Progenitor cell of endocrine pancreas (in vitro differentiated cells): ENCODE measurements at places on chromosomes 4 and X. TPM values are rescaled to one million over a fixed set of nuclear protein-coding genes. Genes with fewer than 3 reads are reported as not detected.

Gene SLC49A3
- total RNA-seq: 12.9 and 13.1 TPM in 2 replicates

GRCh38 chrX:40422021-40422420 is 158.7 kb upstream of the ATP6AP2 start:
- DNase-seq: no peak
- no peak overlapping the region for H3K4me3 ChIP-seq
- no peaks in the 10 kb centered on the region for H3K4me1 ChIP-seq
- H3K36me3 ChIP-seq: no peaks in the 10 kb centered on the region
- H3K27me3 ChIP-seq: no peaks in the 10 kb centered on the region

- peaks cover 1% of the 10 kb centered on the region for H3K36me3 ChIP-seq
- H3K4me1 ChIP-seq: peaks cover 10% of the 10 kb centered on the region
- peak overlapping the region; percentile 42 for H3K27ac ChIP-seq
- no peak for DNase-seq
Measured at GRCh38 chr4:3389233-3390215, 52.2 kb upstream of the HGFAC start.

GRCh38 chr4:56972389-56972788 is 5.0 kb downstream of the NOA1 start:
- H3K4me3 ChIP-seq: no peak overlapping the region
- H3K27ac ChIP-seq: no peak overlapping the region
- peaks cover 9% of the 10 kb centered on the region for H3K4me1 ChIP-seq
- DNase-seq: no peak
- H3K27me3 ChIP-seq: no peaks in the 10 kb centered on the region
- H3K36me3 ChIP-seq: peaks cover 28% of the 10 kb centered on the region

DNA sequence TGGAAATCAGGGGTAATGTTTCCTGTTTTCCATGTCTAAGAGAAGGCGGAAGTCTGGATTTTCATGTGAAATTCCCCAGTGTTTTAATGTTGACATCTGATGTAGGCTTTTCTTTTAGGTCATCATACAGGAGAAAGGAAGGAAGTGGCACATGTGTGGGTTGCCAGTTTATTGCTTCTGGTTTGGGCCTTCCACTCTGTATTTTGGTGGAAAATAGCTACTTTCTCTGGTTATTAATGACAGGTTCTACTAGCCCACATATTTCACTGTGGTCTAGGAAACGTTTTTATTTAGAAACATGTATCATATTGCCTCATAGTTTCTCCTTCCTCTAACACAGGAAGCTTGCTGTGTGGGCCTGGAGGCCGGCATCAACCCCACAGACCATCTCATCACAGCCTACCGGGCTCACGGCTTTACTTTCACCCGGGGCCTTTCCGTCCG is 7.2 kb downstream of the PDHA1 start:
- no peaks in the 10 kb centered on the region for H3K27me3 ChIP-seq
- H3K36me3 ChIP-seq: peaks cover 18% of the 10 kb centered on the region
- no peak for DNase-seq
- no peak overlapping the region for H3K4me3 ChIP-seq
- peaks cover 7% of the 10 kb centered on the region for H3K4me1 ChIP-seq

GRCh38 chr4:168570466-168570865 is 73.6 kb downstream of the PALLD start:
- peak overlapping the region; percentile 69 for H3K4me3 ChIP-seq
- H3K27ac ChIP-seq: peak overlapping the region; percentile 1
- H3K36me3 ChIP-seq: peaks cover 3% of the 10 kb centered on the region
- no peak for DNase-seq
- no peaks in the 10 kb centered on the region for H3K27me3 ChIP-seq

Gene MAP9
- 33.2 and 34.2 TPM in 2 replicates for total RNA-seq

DNA sequence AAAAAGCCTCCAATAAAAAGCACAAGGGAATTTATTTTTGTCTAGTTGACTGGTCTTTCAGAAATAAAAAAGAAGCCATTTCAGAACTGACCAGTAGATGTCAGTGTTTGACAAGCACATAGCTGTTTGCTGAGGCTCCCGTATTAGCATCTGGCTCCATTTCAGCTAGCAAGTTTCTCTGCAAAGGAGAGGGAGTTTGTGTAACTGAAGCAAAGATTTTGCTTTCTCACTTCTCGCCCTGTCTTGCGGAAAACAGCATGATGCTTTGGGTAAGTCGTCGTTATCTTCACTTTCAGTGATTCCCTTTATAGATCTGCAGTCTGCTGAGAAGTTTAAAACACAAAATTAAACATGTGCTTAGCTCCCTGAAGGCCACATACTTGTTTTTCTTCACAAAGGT is 85.5 kb downstream of the CT47B1 start:
- H3K27me3 ChIP-seq: no peaks in the 10 kb centered on the region
- DNase-seq: no peak
- H3K4me1 ChIP-seq: peaks cover 4% of the 10 kb centered on the region
- H3K4me3 ChIP-seq: no peak overlapping the region
- H3K36me3 ChIP-seq: no peaks in the 10 kb centered on the region
- no peak overlapping the region for H3K27ac ChIP-seq

DNA sequence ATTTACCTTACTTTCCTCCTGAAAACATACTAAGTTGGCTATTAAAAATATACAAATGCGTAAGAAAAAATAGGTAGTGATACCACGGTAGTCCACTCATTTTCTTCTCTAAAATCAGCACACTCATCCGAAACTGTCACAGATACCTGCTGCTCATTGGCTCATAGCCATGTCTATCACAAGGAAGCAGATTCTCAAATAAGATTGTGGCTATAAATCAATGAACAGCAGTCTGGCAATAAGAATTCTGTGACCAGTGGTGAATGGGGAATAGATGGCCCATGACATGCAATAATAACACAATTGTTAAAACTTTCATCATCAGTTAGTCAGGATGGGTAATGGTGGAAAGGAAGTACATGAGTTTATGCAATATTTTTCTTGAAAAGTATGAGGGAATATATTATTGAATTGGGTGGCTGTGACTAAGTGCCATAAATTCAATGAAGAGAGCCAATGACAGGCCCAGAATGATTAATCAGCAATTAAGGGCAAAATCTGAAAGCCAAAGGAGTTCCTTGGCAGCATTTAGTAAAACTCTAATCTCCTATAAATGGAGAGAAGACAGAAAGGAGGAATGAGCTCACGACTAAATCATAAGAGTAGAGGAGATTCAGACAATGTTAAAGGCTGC is 202.3 kb upstream of the NEIL3 start:
- H3K36me3 ChIP-seq: no peaks in the 10 kb centered on the region
- no peak overlapping the region for H3K4me3 ChIP-seq
- H3K27me3 ChIP-seq: no peaks in the 10 kb centered on the region
- H3K27ac ChIP-seq: no peak overlapping the region
- H3K4me1 ChIP-seq: no peaks in the 10 kb centered on the region

DNA sequence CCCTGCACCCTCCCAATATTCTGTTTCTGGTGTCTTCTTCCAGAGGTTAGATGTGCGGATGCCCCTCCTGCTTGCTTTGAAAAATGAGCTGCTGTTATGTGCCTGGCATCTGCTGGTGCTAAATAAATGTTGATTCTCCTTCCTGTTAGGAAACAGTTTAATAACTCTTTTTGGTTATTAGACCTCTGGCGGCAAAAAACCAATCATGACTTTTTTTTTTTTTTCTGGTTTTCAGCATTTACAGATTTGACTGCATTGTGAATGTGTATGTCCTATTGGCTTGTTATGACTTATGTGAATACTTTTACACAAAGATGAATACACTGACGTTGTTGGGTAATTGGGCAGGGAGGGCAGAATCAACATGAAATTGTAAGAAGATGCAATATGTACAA is 13.6 kb upstream of the TMEM156 start:
- H3K4me3 ChIP-seq: peak overlapping the region; percentile 92
- no peaks in the 10 kb centered on the region for H3K36me3 ChIP-seq
- DNase-seq: no peak
- H3K4me1 ChIP-seq: peaks cover 25% of the 10 kb centered on the region
- H3K27ac ChIP-seq: peak overlapping the region; percentile 47
- no peaks in the 10 kb centered on the region for H3K27me3 ChIP-seq
